ENCODE measurements at places on chromosomes 2 and 18.

DNA sequence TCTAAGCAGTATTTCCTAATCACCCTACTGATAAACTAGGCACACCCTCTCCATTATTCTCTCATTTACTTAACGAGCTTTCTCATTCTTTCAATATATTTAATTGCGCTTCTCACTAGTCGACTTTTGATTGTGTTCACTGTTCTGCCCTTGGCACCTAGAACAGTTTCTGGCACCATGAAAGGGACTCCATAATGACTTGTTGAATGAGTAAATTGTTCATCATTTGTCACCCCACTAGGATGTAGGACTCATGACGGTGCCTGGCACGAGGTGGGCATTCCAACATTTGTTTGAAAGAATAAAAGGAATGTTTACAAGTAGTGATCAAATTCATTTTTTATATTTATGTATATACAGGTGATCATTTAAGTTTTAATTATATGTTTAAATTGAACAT is 123.7 kb downstream of the DIS3L2 start:
- DNase-seq, result no peak

DNA sequence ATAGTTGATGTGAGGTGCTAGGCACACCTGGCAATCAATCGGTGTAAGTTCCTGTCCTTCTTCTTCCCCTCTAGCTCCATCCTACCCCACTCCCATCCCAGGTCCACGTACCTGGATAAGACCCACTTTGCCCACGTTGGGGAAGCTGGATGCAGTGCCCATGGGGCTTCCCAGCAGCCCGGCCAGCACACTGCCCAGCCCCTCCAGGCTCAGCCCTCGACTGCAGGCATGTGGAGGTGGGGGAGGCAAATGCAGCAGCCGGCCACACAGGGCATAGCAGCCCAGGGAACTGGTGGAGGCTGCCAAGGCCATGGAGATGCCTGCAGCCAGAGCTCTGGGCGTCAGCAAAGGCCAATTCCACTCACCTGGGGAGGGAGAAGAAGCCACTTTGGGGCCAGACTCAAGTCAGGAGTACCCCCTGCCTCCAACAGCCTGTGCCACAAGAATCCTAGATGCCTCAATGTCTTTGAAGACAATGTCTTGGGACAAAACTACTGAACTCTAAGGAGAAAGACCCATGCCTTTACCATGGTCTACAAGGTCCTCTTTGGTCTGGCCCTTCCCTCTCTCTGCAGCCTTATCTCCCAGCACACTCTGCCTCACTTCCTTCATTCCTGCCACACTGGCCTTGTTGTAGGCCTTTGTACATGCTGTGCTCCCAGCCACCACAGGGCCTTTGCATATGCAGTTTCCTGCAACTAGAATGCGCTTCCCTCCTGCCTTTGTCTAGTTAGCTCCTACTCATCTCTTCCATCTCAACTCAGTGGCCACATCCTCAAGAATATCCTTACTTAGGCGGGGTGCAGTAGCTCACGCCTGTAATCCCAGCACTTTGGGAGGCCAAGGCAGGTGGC is 4.5 kb downstream of the SLC23A3 start:
- DNase-seq, result no peak

- DNase-seq, result no peak
Observed at GRCh38 chr2:148300544-148300943, 279.7 kb downstream of the MBD5 start.

DNA sequence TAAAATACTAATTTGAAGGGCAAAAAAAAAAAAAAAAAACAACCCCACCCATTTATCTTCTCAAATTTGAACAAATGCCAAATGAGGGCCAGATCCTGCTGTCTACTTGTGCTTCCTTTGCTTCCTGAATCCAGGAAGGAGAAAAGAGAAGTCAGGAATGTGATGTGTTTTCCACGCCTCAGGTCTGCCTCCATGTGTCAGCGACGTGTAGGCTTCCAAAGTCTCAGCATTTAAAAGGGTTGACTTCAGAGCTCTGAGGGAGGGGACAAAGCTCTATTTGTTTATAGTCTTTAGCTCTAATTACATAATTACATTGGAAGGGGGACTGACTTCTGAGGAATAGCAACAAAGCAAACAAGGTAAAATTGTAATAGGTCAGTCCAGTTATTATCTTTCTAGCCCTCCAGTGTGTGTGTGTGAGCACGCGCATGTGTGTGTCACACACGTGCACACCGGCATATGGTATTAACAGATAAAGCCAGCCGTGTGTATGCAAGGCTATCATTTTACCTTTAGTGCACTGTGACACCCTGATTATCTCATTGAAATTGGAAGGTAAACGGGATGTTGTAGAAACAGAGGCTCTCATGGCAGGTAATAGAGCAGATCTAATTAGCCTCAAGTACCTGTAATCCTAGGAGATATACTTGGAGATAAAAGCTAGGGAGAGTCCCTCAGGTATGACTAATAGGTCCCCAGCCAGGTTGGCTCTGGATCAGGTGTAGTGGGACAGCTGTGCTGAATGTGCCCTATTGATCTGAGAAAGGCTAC is 911.4 kb upstream of the ZEB2 start:
- DNase-seq, result no peak

DNA sequence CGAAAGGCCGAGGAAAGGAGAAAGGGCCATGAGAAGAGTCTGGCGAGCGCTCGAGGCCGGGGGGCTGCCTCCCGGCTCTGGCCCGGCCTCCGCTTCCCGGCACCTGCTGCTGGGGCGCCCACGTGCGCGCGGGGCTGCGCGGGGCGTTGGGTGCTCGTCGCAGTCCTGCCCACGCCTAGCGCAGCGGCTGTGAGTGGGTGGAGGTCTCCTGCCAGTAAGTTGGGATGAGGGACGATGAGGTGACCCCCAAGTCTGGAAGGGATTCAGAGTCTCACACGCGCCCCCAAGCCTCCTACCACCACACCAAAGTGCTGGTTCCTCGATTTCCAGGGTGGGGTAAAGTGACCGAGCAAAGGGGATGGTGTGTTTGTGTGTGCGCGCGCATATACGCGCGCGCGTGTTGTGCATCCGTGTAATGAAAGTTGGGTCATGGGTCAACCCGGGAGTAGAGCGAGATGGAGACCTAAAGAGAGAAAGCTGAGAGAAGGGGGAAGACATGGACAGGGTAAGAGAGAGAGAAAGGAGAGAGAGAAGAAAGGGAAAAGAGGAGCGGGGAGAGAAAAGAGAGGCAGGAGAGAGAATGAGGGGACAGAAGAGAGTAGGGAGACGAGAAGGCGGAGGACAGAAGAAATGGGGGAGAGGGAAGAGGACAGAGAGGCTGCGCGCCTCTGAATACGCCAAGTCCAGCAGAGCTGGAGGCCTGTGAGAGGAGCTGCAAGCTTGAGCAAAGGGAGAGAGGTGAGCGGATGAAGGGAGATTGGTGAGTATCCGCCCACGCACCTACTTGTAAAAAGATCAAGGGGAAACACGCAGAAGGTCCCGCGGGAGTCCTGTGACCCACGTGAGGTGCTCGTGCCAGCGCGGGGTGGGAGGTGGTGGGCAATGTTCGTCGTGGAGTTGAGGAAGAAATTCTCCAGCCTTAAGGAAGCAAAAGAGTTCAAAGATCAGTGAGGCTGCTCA is 1.7 kb upstream of the NETO1 start:
- no peak for DNase-seq

- DNase-seq, result no peak
Observed at GRCh38 chr2:216810399-216811160, 49.3 kb downstream of the TNP1 start.

DNA sequence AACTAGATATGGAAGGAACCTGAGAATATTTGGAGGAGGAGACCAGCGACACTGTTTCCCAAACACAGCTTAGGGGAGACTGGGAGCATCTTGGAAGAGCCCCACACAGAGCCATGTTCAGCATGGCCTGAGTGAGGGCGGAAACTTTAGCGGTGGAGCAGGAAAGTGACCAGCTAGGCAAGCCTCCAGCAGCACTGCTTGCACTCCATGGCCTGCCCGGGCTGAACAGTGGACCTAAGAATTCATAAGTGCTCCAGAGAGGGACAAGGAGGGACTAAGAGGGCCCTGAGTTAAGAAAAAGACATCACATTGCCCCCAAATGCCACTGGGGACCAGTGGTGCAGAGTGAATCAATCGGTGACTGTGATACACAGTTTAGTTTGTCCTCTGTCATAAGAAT is 566.4 kb downstream of the TNS1 start:
- DNase-seq, result no peak

- no peak for DNase-seq
Observed at GRCh38 chr2:68284896-68285295, 32.6 kb upstream of the PPP3R1 start.
